Activated effector memory CD4-positive, alpha-beta T cell treated with Interleukin-2 at 50 U/mL for 16 hours (primary cell): ENCODE measurements at places on chromosomes 4 and X.

DNA sequence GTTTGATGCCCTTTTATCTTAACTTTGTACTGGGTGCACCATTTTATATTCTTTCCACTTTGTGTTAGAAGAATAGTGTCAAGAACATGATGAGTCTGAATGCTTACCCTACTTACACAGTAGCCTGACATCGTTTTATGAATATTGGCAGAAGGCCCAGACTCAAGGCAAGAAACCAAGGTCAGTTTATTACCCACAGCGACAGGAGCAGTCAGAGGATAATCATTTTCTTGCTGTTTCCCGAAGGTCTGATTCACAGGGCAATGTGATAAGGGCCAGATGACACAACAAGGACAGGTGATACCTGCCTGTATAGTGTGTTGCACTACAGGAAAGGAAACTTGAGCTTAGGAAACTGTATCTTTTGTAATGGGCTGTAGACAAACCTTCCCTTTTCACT lies 417.4 kb downstream of the SPOCK3 start:
- DNase-seq, result no peak

DNA sequence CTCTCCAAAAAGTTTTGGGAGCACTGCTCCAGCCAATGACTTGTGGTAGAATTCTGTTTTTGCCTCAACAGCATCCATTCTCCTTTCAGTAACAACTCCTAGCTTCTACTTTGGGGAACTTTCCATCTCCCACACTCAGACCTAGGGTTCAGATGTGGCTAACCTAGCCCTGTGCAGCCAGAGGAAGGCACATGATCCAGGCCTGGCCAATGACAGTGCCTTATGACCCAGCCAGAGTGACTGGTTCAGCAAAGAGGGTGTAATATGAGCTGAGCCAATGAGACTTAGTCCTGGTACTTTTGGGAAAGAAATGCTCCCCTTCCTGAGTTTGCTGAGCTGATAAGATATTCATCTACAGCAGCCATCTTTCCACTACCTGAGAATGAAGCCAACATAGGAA lies 5.4 kb upstream of the USP46 start:
- DNase-seq, result no peak

GRCh38 chr4:183838987-183839712 lies 66.0 kb upstream of the STOX2 start:
- no peak for DNase-seq

DNA sequence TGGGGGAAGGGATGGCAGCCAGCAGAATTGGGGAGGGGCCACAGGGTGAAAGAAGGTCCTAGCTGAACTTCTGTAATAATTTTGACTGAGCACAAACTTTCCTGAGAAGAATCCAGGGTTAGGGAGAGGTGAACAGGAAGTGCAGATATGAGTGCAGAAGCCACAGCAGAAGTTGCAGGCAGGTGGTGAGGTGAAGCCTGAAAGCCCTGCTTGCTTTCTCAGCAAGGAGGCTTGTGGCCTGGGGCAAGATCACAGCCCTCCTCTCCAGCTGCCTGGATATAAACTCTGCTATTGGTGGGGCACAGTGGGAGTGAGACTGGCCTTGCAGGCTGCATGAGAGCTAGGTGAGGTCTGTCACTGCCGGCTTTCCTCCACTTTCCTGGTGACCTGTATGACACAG lies 44.1 kb upstream of the UPRT start:
- DNase-seq, result no peak

DNA sequence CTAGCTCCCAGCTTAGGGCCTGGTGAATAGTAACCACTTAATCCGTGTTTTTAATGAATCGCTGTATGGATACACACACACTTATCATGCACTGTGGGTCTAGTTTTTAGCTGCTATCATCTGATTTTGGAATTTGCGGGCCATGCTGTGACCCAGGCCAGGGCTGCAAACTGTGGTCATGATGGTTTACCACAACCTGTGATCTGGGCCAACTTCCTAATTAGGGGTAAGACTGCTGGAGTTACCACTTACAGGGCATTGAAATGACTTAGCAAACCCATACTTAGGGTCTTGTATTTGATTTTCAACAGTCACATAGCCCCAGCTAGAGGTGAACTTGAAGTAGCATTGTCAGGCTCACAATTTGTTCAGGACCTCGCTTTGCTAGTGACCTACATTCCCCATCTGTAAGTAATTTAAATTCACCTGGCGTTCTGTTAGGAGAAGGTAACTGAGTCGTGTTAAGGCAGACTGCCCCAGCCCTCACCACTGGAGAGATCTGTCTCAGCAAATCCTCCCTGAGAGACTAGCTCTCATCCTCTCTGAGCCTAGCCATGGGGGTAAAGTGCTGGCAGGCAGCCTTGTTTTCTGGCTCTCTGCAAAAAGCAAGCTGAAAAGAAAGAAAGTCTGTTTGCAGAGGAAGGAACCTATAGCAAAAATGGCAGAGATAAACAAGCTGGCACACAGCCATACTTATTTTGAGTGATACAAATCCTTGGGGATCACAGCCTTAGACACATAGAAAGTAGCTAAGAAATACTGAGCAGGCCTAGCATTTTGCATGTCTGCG lies 33.8 kb upstream of the EGFL6 start:
- no peak for DNase-seq

GRCh38 chr4:156992943-156993342 lies 21.3 kb upstream of the PDGFC start:
- DNase-seq, result no peak

DNA sequence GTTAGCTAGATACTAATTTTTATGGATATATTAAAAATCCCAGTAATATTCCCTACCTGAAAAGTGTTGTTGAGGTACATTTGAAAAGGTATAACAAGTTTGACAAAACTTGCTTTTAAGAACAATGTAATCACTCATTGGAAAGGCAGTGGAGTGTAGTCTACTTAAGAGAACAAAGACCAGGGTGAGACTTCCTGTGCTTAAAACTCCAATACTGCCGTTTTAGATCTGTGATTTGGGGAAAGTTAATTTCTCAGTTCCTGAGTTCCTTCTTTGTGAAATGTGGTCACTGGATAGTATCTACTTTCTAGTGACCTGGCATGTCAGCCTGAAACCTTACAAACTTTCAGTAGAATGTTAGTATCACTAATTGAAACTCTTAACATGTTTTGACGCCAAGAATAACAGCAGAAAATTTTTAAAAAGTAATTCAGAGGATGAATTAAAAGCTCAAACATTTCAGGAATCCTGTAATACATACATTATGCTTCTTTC lies 56.8 kb downstream of the PCDH7 start:
- no peak for DNase-seq

- DNase-seq, result no peak
Observed at GRCh38 chrX:24990535-24990934, 25.2 kb downstream of the ARX start.

DNA sequence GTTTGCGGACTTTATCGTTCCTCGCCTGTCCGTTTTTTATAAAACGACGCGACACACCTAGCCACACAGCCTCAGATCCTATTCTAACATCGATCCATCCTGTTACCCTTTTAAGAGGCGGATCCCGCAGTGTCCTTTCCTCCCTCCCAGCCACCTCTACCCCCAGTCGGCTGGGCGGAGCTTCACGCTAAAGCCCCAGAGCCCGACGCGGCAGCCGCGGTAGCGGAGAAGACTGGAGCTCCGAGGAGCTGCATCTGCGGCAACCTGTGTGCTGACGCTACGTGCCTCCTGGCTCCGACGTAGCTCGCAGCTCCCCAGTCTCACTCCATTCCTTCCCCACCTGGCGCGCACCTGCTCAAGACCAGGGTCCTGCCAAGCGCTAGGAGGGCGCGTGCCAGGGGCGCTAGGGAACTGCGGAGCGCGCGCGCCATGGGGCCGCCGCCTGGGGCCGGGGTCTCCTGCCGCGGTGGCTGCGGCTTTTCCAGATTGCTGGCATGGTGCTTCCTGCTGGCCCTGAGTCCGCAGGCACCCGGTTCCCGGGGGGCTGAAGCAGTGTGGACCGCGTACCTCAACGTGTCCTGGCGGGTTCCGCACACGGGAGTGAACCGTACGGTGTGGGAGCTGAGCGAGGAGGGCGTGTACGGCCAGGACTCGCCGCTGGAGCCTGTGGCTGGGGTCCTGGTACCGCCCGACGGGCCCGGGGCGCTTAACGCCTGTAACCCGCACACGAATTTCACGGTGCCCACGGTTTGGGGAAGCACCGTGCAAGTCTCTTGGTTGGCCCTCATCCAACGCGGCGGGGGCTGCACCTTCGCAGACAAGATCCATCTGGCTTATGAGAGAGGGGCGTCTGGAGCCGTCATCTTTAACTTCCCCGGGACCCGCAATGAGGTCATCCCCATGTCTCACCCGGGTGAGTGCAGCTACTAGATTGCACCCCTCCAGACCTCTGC lies at the start of gene RNF128:
Gene RNF128, plus strand, starts transcription at position 217 of the 953 bp plus-strand sequence. Its CDS starts 213 bp downstream, at position 430.
- DNase-seq, result no peak

DNA sequence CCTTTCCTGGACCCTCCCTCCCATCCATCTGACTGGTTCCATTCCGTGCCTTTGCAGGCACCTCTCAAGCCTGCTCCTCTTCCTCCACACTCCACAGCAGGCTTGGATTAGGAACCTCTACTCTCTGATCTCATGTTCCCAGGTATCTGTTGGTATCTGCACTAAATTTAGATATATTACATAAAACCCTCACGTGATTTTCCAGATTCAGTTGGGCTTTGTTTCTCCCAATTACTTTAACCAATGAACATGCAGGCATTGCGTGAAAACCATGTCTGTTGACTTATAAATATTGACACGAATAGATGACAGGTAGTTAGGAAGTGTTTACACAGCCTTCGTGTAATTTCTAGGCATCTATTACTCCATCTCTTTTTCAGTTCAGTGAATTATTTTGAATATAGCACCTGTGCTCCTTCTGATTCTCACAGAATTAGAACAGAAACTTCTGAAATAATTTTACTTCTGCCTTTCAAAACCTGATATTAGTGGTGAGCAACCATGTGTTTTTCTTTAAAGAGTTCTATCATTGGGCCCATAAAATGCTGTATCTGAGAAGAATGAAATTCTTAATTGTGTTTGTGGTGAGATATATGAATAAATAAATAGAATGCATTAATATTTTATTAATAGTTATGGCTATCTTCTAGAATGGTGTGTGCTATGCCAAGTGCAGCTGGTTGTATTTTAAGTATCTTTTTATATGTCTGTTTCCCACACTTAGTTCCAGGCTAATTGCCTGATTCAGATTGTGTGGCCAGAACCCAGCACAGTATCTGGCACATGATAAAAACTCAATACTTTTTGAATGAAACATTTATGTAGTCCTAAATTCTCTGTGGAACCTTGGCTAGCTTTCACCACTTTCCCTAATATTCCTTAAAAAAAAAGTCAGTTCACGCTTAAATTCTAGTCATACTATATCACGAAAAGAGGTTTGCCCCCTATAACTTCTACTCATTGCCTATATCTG lies 304.8 kb downstream of the QDPR start:
- no peak for DNase-seq

DNA sequence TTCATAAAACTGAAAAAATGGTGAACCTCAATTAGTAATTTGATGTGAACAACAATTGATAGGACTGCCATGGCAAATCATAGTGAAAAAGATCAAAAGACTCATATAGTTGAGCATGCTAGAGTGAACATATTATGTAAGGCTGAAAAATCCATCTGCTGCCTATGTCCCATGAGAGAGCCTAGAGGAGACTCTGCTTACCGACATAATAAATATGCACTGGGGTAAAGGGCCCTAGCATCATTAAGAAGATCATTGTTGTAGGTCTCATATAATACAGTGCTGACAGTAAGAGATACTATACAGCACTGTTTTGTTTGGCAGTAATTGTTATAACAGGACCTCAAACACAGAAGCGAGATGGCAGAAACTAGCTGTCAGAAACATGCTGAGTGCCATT lies 229.0 kb downstream of the PABPC4L start:
- no peak for DNase-seq

- DNase-seq, result no peak
Observed at GRCh38 chrX:337331-337831, 18.8 kb upstream of the GTPBP6 start.

DNA sequence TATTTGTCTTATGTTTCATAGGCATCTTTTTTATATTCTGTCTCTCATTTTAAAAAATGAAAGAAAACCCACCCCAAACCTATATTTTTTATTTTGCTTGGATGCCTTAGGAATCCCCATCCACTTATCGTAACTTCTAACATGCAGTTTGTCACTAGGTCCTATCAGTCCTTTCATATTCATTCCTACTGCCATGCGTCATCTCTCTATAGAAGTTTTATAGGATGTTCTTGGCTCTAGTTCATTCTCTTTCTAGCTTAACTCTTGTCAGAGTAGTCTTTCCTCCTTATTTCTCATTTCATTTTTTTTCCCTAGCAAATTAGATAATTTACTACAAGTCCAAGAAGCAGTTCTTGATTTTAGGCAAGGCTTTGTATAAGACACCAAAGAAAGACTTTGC lies 92.7 kb downstream of the LARP1B start:
- no peak for DNase-seq

DNA sequence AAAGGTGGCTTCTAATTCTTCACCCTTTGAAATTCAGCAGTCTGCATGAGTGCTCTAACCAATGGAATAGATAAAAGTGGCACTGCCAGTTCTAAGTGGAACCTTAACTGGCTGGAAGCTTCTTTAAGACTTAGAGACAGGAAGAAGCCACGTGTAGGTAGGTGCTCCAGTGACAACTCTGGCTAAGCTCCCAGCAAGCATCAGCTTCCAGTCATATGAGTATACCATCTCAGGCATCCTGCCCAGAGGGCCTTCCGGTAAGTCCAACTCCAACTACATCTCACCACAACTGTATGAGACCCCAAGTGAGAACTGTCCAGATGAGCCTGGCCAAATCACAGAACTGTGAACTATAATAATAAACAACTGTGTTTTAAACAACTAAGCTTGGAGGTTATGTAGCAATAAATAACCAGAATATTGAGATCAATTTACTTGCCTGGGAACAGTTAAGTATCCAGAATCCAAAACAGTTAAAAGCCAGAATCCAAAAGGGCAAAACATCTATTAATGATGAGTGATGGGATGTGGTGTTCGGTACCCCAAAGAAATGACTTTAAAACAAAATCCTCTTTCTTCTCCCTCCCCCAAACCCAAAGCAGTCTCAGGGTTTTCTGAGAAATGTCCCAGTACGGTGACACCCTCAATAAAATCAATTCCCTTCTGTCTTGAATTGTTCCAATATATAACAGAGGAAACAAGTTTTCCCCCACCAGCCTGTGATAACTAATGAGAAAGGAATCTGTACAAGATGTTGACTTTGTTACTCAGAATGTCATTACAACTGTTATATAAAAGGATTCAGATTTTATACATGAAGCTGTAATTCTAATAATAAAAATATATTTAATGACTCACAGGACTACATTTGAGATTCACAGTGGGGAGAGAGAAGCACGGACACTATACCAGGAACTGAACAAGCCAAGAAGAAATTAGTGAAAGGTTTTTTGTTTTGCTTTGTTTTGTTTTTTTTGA lies 4.2 kb downstream of the TSPAN5 start:
- no peak for DNase-seq

- no peak for DNase-seq
Observed at GRCh38 chrX:72043636-72044035, 88.1 kb downstream of the RTL5 start.

- DNase-seq, result no peak
Observed at GRCh38 chrX:24243188-24243587, 70.7 kb downstream of the SUPT20HL2 start.

- no peak for DNase-seq
Observed at GRCh38 chr4:41041551-41041950, 172.8 kb downstream of the APBB2 start.

GRCh38 chr4:31086756-31087330 lies 366.7 kb downstream of the PCDH7 start:
- no peak for DNase-seq

- no peak for DNase-seq
Observed at GRCh38 chrX:150364347-150365050, 1.4 kb downstream of the MAMLD1 start.
